ENCODE measurements at places on chromosomes 7 and 10.

GRCh38 chr10:17412323-17412722, 42.1 kb downstream of the ST8SIA6 start:
- peak; percentile 18 for DNase-seq

GRCh38 chr10:3067118-3067858, at the start of gene PFKP:
TSS of gene PFKP (plus strand) at chr10:3067548. CDS start at chr10:3067596, 48 bp downstream.
- peak; percentile 33 for DNase-seq

DNA sequence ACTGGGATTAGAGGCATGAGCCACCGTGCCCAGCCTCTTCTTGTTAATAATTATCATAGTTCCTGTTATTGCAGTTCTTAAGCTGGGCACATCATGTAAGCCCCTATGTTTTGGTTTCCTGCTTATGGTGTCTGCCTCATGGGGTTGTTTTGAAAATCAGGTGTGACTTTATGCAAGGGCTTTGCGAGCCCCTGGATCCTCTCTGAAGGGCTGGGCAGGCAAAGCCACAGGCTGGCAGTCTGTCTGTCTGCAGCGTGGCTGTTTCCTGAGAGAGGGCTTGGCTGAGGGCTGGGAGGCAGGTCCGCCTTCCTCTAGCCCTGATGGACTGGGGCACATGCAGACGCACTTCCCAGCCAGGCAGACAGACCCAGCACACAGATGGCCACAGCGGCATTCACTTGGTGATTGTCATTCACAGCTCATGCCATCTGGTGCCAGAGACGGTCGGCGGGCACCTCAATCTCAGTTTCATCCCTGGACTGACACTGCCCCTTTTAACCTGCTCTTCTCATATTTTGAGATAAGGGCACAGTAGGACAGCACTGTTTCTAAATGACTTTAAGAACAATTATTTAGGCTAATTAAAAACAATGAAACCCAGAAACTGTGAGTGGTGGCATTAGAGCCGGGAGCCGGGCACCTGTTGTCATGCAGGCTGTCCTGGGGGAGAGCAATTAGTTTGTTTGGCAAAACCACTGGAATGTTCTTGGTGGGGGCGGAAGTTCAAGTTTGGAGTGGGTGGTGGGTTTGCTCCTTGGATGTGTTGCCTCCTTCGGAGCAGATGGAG, 35.5 kb downstream of the RBM20 start:
- no peak for DNase-seq

DNA sequence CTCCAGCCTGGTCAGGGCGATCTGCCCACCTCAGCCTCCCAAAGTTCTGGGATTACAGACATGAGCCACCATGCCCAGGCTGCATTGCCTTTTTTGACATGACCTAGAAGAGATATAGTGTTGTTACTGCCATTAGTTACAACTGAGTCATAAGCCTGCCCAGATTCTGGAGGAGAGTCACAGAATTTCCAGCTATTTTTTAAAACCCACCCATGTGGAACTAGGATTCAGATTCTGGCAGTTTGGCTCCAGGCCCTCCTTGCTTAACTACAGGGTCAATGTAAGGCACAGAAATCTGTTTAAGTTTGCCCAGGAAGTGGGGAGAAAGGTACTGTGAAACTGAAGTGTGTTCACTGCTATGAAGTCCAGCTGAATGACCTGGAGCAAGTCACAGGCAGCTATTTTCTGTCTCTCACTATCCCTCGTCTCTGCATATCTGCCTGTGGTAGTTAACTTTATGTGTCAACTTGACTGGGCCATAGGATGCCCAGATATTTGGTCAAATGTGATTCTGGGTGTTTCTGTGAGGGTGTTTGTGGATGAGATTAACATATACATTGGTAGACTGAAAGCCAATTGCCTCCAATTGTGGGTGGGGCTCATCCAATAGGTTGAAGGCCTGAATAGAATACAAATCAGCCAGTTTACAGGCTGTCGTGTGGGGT, 8.4 kb upstream of the MARVELD1 start:
- no peak for DNase-seq

GRCh38 chr7:64642875-64643274, 23.1 kb upstream of the ZNF107 start:
- DNase-seq: no peak

DNA sequence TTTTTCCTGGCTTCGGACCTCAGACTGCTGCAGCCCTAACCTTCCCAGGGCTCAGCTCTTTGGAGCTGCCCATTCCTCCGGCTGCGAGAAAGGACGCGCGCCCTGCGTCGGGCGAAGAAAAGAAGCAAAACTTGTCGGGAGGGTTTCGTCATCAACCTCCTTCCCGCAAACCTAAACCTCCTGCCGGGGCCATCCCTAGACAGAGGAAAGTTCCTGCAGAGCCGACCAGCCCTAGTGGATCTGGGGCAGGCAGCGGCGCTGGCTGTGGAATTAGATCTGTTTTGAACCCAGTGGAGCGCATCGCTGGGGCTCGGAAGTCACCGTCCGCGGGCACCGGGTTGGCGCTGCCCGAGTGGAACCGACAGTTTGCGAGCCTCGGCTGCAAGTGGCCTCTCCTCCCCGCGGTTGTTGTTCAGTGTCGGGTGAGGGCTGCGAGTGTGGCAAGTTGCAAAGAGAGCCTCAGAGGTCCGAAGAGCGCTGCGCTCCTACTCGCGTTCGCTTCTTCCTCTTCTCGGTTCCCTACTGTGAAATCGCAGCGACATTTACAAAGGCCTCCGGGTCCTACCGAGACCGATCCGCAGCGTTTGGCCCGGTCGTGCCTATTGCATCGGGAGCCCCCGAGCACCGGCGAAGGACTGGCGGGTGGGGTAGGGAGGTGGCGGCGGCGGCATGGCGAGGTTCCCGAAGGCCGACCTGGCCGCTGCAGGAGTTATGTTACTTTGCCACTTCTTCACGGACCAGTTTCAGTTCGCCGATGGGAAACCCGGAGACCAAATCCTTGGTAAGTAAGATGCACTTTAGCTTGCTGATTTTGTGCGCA, at the start of gene PLXDC2:
Gene PLXDC2, plus strand, starts transcription at position 22 of the 820 bp plus-strand sequence.
- peak; percentile 74 for DNase-seq

- DNase-seq: no peak
These were observed 81.7 kb downstream of the HDAC9 start for GRCh38 chr7:18577096-18577771.

GRCh38 chr10:1543596-1543995, 193.7 kb downstream of the ADARB2 start:
- DNase-seq: no peak

DNA sequence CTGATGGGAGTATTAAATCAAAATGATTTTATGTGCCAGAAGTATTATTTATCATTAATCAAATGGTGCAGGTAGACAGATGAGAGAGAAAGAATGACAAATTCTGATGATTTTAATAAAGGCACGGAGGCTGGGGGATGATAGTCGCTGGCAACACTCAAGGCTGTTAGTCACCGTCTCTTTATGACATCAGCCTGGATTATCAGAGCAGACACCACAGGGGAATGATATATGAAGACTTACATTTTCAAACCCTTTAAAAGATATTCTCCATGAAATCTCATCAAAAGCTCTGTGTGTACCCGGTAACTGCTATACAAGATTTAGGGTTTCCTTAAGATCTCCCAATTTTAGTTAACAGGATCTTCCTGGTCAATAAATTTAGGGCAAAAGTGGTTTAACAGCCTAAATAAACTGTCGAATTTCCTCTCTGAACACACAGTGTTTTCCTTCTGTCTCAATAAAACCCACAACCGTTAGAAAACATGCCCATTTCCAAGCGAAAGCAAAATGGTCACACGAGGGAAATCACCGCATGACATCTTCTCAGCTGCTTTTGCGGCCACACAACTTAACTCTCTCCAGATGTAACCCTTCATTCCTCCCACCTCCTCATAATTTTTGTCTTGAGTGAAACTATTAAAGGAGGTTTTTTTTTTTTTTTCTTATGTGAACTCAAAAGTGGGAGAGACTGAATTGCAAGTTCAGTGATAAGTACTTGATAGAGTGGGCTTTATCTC, 133.2 kb upstream of the FAM171A1 start:
- DNase-seq: no peak

DNA sequence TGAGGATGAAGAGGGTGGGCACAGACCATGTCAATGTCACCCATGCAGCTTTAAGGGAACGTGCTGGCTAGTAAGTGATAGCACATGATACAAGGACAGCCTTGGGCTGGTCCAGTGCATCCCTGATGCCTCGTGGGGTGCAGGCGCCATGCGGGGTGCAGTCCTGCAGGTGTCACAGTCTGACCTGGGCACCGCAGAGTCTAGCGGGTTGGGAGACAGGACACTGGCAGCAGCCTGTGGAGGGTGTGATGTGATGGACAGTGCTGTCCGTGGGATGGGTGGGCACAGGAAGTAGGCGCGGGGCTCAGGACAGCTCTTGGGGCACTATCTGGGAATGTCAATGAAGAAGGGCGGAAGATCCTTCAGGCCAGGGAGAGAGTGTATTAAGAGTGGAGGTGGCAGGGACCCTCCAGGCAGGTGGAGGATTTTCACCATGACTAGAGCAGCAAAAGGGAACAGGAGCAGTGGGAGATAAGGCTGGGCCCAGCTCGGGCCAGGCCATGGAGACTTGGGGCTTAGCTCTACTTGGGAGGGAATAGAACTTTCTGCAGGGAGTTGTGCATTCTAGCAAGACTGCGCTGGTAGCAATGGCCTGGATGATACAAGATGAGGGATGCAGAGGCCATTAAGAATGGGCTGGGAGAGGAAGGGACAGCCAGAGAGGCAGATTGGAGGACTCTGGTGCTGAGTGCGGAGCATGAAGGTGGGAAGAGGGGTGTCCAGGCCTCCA, 122.5 kb downstream of the PTPN20 start:
- DNase-seq: no peak

DNA sequence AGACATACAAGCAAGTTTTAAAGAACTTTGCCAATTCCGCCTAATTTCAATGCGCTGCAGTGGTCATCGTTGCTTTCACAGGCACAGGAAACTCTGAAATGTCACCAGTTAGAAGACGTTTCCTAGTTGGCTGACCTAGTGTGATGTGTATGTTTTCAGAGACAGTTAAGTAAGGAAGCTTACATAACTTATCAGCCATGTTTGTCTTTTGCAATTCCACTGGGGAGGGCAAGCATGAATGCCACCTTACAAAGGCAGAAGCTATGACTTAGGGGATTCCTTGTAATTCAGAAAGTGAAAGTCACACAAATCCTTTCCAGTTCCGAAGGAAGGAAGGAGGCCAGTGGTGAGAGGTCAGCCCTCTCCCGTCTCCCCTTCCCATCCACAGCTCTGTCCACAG, 15.0 kb upstream of the NPS start:
- no peak for DNase-seq

DNA sequence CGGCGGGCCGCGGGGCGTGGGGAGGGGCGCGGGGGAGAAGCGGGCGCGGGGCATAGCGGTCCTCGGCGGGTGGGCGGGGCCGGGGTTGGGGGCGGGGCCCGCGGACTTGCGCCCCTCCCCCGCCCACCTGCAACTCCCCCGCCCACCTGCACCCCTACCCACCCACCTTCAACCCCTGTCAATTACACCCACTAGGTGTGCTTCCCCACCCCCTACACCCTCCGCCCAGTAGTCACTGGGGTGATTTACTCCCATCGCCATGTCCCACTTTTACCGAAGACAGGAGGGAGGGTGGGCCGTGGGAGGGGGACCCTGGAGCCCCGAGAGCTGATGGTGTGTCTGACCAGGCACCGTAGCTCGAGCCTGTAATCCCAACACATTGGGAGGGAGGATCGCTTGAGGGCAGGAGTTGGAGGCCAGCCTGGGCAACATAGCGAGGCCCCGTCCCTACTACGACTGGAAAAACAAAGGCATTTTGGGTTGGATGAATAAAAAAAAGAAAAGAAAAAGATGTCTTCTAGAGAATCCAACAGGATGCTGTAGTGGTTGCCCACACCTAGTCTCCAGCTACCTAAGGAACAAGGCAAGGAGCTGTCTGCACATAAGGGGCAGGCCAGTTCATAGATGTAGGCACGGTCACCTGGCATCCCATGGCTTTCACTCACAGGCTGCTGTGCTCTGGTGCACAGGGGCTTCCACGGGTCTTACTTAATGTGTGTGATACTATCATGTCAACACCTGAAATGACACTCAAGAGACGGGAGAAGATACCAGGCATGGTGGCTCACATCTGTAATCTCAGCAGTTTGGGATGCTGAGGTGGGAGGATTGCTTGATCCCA, 761 bp downstream of the KCTD7 start:
- DNase-seq: no peak

DNA sequence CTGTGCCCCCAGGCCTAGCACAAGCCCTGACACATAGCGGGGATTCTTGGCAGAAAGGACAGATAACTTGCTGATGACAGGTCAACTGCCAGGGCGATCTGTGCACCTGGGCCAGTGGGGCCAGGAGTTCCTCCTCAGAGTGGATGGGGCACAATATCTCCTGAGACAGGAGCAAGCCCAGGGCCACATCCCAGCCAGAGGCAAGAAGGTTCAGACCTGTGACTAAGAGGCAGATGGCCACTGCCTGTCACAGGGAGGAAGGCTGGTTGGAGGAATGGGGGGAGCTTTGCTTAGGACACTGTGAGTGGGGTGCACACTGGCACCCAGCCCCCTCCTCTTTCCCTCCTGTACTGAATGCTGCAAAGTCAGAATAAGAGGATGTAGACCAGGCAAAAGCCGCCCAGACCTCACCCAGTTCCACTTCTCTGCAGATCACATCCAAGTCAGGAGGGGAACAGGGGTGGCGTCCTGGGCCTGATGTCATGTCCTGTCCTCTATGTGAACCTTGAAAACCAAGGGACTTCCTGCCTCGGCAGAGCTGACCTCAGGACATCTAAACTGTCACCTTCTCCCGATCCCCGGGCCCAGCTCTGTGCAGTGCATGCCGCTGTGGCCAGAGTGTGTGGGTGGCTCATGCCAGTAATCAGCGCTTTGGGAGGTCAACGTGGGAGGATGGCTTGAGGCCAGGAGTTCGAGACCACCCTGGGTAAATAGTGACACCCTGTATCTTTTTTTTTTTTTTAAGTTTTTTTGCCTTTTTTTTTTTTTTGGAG, 1.3 kb downstream of the GUSB start:
- no peak for DNase-seq

DNA sequence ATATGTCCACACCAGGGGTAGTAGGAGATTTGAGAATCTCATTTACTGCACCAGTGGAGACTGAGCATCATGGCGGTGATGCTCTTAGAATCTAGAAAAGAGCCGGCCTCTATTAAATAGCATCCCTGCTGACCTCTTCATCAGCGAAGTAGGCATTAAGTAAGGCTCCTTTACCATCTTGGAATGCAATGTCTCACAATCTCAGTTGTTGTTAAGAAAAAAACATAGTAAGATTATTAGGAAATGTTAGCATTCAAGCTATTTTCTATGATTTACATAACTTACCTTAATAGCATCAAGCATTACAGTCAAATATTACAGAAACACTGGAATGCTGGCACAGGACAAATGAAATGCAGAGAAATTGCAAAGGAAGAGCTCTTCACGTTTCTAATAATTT, 54.5 kb downstream of the ORC5 start:
- DNase-seq: no peak

DNA sequence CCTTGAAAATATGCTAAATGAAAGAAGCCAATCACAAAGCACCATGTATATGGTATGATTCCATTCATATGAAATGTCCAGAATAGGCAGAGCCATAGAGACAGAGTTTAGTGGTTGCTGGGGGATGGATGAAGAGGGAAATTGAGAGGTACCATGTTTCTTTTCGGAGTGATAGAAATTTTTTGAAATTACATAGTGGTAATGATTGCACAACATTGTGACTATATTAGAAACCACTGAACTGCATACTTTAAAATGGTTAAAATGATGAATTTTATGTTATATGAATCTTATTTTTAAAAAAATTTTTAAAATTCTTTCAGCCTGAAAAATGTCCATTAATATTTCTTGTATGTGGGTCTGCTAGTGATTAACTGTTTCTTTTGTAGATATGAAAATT, 26.1 kb downstream of the DNAJC9 start:
- DNase-seq: no peak
